ENCODE measurements at places on chromosomes 2 and 18.

DNA sequence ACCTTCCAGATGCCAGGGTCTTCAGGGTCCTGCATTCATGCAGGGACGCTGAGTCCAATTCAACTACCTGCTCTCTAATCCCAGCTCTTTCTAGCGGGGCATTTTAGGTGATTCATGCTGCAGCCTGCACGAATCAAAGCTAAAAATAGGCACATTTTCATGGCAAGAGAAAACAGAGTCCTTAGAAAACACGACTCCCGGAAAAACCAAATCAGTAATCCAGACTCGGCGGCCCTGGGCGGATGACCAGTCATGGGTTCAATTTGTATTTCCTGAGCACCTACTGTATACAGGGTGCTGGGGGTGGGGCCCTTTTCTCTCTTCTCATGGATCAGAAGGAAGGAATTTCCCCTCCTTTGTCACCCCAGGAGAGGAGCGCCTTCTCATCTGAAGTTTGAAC is 64.4 kb downstream of the LONRF2 start:
- no peak for DNase-seq

- DNase-seq: peak; percentile 11
These were observed 5.7 kb downstream of the SLC5A7 start for GRCh38 chr2:107992069-107992468.

- DNase-seq: no peak
These were observed 245.0 kb upstream of the RND3 start for GRCh38 chr2:150732491-150732890.

GRCh38 chr18:36114251-36114650 is 14.9 kb downstream of the SLC39A6 start:
- no peak for DNase-seq

DNA sequence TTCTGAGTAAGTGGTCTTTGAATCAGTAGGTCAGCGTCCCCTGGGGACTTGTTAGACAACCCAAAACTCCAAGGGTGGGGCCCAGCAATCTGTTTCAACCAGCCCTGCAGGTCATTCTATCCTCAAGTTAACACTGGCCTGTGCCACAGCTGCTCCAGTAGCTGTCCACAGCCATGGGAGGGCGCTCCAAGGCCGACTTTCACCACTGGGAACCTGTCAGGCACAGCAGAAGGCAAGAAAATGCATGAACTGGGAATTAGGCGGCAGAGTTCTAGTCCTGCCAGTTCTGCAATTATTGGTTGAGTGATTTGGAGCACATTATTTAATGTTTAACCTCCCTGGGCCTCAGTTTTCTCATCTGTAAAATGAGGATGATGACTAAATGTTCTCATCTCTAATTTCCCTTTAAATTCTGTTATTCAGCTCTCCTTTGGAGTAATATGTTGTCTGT is 17.4 kb upstream of the MRPL33 start:
- DNase-seq: peak; percentile 82

GRCh38 chr18:33805592-33805991 is 227.6 kb downstream of the ASXL3 start:
- DNase-seq: no peak

GRCh38 chr2:6254441-6254840 is 562.3 kb downstream of the SOX11 start:
- no peak for DNase-seq

GRCh38 chr2:42325609-42326008 is 35.4 kb downstream of the COX7A2L start:
- no peak for DNase-seq

All from fibroblast of mammary gland (primary cell).